H4 (cell line): ENCODE measurements at places on chromosomes 2 and 18. TPM values are rescaled to one million over a fixed set of nuclear protein-coding genes. Genes with fewer than 3 reads are reported as not detected.

Gene INHBB
- total RNA-seq, result 0.31 and 0.66 TPM in 2 replicates

Gene DYSF
- 0.37 and 0.43 TPM in 2 replicates for total RNA-seq

Gene C2orf72
- total RNA-seq, result 0.75 and 1.4 TPM in 2 replicates

Gene WDR7
- 4.5 and 8.4 TPM in 2 replicates for total RNA-seq
